ENCODE measurements at places on chromosomes 1 and 21.

GRCh38 chr1:159791461-159791860 lies 10.7 kb downstream of the DUSP23 start:
- DNase-seq: no peak

DNA sequence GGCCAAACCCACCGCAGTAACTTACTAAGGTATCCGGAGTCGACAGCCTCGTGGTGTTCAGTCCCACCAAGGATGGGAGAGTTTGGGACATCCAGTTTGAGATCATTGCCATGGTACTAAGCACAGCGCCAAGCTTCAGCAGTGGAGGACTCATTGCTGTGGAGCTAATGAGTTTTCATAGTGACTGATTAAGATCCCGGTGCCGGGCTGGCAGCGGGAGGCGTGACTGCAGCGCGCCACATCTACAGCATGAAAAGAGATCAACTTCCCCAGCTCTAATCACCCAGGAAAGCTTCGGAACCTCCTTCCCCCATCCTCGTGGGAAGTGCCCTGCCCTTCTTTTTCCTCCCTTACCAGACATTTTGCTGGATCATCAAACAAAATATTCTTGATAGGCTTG lies 149.9 kb downstream of the OLFM3 start:
- DNase-seq: no peak

- peak; percentile 65 for DNase-seq
These were observed 73.3 kb downstream of the MRPL37 start for GRCh38 chr1:54273092-54273794.

DNA sequence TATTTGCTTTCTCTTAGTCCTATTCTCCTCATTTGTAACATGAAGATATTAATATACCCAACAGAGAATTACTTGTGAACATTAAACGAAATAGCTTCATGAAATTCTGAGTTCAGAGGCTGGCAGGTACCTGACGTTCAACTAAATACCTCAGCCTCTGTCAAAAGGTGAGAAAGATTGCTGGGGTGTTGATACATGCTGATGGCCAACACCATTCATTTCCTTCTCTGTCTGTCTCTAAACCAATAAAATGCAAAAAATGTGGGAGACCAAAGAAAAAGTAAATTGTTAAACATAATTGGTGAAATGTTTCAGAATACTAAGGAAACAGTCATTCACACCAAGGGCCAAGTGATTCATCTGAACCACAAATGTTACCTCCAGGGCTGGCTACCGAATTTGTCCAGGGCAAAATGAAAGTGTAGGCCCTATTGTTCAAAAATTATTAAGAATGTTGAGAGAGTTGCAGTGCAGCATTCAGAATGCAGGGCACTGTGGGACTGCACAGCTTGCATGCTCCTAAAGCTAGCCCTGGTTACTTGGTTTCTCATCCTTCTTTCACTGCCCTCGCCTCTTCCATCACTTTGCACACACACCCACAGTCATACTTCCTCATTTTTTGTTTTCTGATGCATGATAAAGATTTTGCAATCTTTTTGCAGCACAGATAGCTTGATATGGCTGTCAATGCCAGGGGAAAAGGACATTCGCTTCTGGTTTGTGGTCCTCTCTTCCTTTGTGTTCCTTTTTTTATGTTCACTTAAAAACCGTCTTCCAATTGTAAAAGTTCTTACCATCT lies 414.3 kb upstream of the NR5A2 start:
- no peak for DNase-seq

- DNase-seq: no peak
These were observed 11.7 kb downstream of the COL6A2 start for GRCh38 chr21:46109313-46110221.

DNA sequence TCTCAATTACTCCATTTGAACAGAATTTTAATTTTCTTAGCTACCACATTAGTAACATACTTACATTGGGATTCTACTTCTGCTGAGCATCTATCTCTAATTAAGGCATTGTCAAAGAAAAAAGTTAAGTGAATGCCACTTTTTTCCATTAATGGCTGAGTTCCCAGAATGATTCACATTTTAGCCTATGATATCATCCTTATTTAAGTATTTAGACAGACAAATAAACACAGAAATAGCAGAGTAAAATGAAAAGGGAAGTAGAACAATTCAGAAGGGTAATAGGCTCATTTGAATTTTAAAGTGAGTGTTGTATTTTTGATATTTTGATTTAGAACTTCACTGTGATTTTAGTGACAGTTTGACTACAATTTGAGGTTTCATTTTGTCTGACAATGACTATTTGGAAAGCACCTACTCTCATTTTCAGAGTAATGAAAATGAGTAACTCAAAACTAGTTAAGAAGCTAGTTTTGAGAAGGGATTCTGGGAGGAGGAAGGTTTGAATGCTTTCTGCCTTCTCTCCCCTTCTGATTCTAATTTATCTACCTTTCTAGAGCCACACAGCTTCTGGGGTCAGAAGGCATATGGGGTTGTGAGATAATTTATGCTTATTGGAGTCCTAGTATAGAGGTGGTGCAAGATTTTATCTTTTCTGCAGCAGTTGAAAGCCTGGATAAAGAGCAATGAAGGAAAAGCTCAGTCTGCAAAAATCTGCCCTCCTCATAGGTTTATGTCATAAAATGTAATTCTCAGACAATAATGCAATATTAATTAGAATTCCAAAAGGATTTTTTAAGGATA lies 15.5 kb downstream of the LYPLAL1 start:
- DNase-seq: no peak

- no peak for DNase-seq
These were observed 73.2 kb upstream of the DNAJC6 start for GRCh38 chr1:65235867-65236805.

DNA sequence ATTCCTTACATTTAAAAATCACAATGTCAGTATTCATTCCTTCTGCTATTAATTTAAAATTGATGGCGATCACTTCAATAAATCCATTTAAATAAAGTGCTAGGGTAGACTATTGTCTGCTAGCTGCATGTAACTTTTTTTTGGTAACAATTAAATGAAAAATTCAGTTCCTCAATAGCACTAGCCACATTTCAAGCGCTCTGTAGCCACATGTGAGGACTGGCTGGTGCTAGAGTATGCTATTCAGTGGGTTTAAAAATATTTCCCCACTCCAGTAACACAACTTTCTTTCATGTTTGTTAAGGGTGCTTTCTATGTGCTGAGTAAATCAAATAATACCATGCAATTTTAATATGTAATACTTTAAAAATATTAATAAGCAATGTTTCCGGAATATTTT lies 108.2 kb downstream of the LTN1 start:
- DNase-seq: no peak

DNA sequence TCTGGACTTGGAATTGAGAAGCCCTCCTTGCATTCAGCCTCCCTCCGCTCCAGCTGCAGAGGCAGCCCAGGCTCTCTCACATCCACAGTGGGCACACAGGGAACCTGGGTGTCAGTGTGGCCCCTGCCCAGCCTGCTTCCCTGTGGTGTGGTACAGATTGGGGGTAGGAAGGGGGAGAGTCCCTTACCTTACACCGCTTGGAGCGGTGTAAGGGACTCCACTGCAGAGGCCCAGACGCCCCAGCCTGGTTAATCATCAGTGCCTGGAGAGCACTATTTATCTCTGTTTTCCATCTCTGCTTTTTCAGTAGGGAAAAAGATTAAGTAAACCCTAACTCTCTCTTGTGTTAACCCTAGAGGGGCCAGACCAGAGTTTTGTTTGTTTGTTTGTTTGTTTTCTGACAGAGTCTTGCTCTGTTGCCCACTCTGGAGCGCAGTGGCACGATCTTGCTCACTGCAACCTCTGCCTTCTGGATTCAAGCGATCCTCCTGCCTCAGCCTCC lies 803 bp upstream of the RHBG start:
- no peak for DNase-seq

DNA sequence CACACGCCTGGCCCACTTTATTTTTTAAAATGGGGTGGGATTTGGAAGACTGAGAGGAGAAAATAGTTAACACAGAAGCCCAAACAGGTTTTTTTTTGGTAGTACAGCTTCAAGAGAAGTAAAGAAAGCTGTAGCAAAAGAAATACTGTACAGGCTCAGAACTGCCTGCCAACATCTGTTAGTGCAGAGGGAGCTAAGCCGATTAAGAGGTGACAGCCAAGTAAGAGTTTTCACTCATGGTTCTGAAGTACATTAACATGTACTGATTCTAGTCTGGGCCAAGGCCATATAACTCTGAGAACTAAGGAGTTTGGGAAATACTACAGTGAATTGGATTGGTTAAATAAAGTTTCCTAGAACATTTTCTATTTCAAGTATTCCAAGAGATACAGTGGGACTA lies 51.6 kb downstream of the EIF2B3 start:
- no peak for DNase-seq

DNA sequence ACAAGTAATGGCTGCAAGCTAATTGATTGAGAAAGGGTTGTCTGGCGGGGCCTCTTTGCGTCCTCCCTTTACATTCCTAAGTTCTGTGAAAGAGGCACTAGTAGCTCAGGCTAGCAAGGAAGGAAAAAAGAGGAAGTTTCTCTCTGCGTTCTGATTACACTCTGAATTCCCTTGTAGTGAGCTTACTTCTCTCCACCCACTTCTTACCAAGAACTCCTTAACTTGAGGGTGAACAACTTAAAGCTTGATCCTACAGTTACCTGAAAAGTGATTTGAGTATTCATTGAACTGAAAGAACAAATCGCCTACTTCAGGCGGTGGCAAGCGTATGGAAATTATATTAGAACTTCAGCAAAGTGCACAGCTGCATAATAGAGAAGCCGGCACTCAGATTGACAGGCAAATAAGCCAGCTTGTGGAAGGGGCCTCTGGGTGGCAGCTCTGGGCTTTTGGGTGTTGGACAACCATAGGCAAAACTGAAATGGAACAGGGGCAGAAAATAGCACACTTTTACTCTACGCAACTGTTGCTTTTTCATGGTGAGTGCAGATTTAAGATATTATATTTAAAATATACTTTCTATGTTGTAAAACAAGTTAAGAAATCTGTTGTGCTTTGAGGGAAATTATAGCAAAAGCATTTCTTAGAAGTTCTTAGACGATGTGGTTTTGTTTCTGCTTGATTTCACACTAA lies 464.5 kb downstream of the USP25 start:
- DNase-seq: no peak

- DNase-seq: no peak
These were observed 688 bp downstream of the SCAMP3 start for GRCh38 chr1:155261493-155261851.

DNA sequence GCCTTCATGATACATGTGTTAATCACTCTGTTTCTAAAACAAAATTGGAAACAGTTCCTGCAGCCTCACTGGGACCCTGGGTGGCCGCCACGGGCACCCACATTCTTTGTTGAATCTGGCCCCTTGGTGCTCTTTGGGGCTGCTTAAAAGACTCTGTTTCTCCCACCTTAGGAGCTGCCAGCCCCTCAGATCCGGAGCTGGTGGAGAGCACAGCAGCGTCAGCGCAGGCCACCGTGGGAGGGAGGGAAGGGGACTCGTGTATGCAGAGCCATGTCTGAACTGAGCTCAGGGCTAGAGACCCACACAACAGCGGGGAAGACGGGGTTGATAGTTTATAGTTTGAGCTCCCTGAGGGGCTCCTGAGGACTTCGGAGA lies 121.2 kb downstream of the CNIH3 start:
- no peak for DNase-seq

DNA sequence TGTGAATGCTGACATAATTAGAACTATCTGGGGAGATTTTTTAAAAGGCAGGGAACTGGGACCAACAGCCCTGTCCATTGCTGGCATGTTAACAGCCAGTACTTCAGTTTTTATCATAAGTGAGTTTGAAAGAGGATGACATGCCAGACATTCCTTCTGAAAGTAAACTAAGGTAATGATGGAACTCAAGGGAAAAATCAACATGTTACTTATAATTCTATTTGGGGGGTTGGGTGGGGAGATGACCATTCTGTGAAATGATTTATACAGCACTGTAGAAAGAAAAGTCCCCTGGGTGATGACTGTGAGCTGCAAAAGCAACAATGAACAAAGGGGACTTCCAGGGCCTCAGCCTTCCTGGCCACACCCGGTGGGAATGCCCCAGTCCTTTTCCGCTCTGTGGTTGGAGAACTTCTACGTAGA lies 5.4 kb upstream of the LAMC2 start:
- DNase-seq: no peak

DNA sequence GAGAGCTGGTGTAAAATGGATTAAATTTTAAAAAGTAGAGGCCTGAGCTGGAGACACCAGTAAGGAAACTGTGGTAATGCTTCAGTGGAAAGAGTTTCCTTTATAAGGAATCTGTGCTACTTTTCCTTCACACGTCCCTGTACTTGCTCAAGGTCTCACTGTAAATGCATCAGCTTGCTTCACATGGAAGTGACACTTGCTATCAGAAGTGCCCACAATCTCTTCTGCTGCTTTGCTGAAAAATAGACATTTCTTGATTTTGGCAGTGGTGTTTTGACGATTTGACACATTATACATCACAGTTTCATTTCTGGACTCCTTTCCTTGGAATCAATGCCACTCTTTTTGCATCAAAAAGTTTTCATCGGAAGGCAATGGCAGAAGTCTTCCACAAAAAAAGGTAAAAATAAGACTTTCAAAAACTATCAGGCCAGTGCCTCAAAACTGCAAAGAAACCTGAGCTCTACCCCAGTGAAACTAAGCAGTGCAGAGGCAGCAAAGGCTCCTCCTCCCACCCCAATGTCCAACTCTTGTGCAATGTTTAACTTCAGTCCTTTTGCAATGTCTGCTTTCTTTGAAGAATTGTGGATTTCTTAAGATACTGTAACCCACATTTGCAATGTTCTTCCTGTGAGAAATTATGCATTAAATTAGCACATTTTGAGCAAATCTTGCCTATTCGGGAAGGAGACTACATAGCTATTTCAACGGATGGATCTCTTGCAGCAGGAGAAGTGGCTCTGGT lies 18.4 kb upstream of the TSPAN2 start:
- no peak for DNase-seq

DNA sequence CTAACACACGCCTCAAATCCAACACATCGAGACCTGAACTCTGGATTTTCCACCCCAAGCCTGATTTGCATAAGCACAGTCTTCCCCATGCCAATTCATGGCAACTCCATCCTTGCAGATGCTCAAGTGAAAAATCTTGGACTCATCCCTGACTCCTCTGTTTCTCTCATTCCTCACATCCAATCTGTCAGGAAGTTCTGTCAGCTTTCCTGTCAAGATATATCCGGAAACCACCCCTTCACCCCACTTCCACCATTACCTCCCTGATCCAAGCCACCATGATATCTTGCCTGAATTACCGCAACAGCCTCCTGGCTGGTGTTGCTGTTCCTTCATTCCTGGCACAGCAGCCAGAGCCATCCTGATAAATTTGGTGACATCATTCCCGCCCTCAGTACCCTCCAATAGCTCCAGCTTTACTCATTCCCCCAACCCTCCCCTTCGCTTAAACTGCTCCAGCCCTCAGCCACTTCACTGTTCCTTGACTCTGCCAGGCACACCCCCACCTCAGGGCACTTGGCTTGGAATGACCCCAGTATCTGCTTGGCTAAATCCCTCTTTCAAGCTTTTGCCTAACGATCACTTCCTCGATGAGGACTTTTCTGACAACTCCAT lies 17.4 kb downstream of the TCEA3 start:
- no peak for DNase-seq
